Kidney epithelial cell (primary cell): ENCODE measurements at places on chromosomes 6 and 20. TPM values are rescaled to one million over a fixed set of nuclear protein-coding genes. Genes with fewer than 3 reads are reported as not detected.

DNA sequence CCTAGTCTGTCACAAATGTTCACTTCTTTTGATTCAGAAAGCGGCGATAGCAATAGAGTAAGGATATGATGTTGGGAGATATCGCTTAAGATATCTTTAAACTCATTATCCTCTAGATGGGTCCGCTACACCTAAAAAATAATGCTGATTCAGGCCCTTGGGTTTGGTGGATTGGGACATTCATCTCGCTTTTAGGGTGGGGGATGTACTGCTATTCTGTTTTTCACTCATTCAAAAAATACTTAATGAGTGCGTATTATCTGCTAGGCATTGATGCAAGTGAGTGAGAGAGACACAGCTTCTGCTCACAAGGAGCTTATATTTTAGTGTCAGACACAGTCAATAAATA lies 118.3 kb upstream of the SUPT3H start:
- DNase-seq = no peak

DNA sequence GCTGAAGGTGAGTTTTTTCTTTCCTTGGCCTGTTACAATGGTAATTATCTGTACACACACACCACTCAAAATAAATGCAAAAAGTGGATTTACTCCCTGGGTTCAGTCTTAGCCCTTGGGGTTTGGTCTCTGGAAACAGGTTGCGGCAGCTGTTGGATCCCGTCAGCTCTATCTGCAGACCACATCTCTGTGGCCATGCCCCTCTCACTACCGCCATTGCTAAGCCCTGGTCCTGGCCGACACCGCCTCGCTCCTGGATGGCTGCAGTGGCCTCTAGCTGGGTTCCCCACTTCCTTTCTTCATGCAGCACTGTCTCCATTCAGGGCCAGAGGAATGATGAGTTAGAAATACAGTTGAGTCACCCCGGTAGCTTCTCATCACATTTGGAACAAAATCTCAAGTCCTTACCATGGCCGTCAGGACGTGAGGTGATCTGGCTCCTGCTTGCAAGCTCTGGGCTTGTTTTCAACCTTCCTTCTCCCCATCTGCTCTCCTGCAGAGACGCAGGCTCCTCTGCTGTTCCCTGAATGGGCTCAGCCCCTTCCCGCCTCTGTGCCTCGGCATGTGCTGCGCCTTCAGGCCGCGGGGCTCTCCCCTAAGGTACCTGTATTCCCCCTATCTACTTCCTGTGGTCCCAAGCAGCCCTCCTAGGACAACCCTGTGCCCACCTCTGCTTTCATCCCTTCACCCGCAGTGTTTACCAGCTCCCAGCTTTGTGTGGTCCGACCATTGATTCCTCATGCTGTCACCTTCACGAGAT lies 38.0 kb downstream of the EFCAB8 start:
- DNase-seq = no peak

- no peak for DNase-seq
These were observed 38.2 kb downstream of the MBOAT1 start for GRCh38 chr6:20173833-20174792.

Gene HIVEP1
- total RNA-seq = 35.5 and 45.4 TPM in 2 replicates

DNA sequence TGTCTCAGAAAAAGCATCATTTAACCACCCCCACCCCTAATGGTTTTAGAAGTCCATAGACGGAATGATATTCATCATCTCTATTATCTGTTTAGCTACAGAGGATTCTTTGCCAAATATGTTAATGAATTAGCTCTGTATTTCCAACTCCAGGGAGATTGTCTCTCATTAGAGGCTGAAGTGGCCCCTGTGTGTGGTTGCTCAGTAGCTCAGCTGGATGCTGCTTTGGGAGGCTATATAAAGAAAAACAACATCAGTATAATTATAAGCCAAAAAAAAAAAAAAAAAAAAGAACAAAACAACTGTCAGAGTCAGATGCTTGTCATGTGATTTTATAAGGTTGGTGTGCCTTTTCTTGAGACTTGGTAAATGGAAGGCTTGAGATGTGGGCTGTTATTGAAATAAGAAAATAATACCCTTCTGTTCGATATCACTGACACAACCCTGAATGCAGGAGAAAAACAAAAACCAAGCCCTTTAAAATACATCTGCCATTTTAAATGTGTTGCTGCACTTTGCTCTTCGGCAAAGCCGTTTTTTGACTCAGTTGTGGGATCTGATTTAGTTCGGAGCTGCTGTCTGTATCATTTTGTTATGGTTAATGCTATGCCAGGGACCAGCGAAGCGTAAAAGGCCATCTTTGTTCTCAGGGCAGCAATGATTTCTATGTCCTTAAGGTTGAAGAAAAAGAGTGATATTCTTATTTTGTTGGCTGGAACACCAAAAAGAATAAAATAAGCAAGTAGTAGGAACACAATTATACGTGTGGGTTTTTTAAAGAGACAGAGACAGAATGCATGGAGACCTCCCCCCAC lies 422.6 kb downstream of the QKI start:
- DNase-seq = no peak
